ENCODE measurements at places on chromosomes 6 and 20.

- no peak for DNase-seq
These were observed 523 bp downstream of the MRPS10 start for GRCh38 chr6:42217157-42217518.

DNA sequence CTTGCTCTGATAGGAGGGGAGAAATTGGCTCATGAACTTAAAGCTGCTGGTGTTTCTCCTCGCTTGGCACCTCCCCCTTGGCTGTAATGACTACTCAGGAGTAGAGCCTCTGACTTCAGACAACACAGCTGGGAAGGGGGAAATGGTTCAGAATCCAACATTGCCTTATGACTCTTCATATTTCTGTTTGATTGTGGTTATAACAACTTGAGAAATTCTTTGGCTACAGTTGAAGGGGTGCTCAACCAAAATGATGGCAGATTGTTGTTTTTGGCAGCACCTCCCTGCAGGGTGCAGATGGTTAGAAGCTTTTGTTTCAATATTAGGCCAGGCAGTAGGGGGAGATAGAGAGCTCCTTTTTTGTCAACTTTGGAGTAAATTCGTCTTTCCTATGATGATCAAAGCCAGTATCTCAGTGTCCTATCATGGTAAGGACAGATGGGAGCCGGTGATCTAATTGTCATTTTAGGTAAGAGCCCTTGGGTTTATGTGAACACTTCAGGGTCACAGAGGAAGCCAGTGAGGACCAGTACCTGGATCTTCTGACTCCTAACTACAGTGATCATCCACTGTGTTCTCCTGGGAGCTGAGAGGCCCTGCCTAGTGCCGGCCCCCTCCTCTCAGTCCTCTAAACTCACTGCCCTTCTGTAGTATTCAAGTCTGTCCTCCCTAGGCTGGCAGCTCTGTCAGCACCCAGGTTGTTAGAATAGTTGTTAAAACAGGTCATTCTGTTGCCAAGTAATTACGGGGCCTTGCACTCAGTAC, 39.9 kb downstream of the RPRD1B start:
- DNase-seq, result no peak

DNA sequence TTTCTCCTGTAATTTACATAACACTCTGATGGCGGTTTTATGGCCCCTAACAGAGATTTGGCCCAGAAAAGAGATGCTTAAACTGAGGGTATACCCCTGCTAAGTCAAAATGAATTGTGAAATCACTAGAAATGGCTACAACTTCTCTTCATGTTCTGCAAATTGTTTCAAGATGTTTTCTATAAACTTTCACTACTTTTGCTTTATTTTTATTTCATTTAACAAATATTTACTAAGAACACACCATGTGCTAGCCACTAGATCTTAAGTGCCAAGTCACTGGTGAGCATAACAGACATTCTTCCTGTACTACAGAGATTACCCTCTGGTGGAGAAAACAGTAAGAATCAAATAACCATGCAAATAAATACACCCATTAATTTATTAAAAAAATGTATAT, 87.6 kb downstream of the KCNQ5 start:
- no peak for DNase-seq

GRCh38 chr20:38214256-38215193, 46.0 kb downstream of the KIAA1755 start:
- no peak for DNase-seq

GRCh38 chr6:155228546-155229166, 35.2 kb upstream of the CLDN20 start:
- no peak for DNase-seq

- no peak for DNase-seq
These were observed 94.5 kb downstream of the PTPRK start for GRCh38 chr6:128425856-128426255.

- no peak for DNase-seq
These were observed 290.2 kb downstream of the SOX4 start for GRCh38 chr6:21883595-21884328.

- DNase-seq, result no peak
These were observed 37.8 kb upstream of the IGF2R start for GRCh38 chr6:159931112-159931511.

All from adrenal gland (tissue), 19 donors.